Effector CD8-positive, alpha-beta T cell (primary cell): ENCODE measurements at places on chromosomes 12 and 14.

DNA sequence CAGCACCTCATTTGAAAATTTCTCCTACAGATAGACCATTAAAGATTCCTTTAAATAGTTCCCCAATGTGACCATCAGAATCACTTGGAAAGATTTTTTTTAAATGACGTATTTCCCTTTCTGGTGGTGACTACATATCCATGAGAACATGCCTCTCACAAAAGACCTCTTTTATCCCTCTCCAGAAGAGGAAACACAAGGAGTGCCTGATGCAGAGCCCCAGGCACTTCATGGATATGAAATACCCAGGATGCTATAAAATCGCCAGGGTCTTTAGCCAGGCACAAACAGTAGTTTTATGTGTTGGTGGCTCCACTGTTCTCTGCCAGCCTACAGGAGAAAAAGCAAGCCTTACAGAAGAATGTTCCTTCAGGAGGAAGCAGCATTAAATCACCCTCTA, 97.1 kb downstream of the ETNK1 start:
- no peak for DNase-seq

DNA sequence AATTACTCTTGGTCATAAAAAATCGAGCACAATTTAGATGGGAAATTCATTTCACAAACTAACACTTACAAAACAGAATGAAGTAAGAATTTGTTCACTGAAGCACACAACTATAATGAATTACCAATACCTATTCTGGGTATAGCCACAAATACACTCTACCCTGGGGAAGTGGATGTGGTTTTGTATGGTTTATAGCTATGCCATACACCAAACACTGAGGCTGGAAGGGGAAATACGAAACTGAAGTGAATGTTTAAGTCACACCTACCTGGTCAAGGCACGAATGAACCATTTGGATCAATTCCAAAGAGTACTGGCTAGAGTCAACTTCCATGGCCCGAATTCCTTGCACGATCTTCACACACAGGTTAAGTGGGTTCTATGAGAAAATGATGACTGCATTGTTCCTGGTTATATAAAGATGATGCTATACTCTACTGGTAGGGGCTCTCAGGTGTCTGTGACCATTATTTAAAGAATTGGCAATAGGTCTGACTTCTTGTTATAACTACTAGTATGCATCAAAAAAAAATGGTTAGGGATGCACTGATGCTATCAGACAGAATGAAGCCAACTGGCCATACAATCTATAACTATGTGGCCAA, 12.8 kb downstream of the NEK9 start:
- DNase-seq = no peak

DNA sequence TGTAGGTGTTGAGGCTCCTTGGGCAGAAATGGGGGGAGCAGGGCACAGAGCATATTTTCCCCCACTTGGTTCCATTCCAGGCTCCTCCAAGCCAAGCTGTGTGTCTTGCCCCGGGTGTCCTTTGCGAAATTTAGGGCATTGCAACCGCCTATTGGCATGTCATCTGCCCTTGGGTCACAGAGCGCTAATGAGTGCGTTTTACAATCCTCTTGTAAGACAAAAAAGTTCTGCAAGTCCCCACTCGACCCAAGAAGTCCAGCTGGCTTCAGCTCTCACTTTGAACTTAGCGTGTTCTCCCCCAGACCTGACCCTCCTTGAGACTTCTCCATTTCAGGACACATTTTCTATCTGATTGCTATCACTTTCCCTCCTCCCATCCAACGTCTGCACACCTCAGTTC, 6.1 kb upstream of the LRTM2 start:
- no peak for DNase-seq

- DNase-seq = no peak
These were observed 447.5 kb downstream of the PCNX1 start for GRCh38 chr14:71354801-71355200.
